GOT3 (cell line): ENCODE measurements at places on chromosomes 11 and 22.

- no peak for DNase-seq
These were observed 26.6 kb downstream of the EHF start for GRCh38 chr11:34647532-34647931.

DNA sequence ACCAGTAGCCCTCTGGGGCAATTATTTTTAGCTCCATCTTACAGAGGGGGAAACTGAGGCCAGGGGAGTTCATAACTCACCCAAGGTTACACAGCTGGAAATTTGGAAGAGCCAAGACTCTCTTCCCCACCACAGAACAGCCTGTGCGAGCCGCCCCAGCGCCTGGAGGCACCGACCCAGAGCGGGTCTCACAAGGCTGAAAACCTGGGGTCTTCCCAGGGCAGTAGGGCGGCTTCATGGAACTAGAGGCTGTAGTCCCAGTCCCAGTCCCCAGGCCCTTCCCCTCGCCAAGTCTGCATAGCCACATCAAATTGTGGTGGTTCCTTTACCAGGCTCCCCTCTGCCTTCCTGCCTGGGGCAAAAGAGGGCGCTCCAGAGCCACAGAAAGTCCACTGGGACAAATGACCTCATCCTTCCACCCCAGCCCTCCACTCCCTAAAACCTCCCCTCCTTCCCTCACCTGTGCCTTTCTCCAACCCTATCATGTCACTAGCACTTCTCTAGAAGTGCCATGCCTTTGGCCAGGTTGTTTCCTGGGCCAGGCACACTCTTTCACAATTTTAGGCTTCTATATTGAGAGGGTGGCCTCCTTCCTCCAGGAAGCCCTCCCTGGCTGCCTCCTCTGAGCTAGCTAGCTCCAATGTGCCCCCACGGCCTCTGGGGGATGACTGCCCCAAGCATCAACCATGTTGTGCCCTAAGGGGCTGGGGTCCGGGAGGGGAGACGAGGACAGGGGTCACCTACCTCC is 15.2 kb upstream of the CDC42EP1 start:
- no peak for DNase-seq

DNA sequence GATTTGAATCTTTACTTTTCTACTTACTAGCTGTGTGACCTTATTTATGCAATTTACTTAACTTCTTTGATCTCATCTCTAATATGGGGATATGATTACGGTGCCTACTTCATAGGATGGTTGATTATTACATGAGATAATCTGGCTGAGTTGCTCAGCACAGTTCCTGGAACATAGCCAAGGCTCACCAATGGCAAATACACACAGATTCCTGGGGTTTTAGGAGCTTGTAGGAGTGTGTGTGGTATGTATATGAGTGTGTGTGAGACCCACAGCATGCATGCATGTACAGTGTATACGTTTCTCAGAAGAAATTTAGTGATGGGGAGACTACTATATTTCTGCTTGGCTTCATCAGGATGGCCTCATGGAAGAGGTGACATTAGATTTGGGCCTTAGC is 256.9 kb downstream of the KIRREL3 start:
- no peak for DNase-seq

GRCh38 chr11:123573286-123573685 is 81.1 kb downstream of the SCN3B start:
- no peak for DNase-seq

DNA sequence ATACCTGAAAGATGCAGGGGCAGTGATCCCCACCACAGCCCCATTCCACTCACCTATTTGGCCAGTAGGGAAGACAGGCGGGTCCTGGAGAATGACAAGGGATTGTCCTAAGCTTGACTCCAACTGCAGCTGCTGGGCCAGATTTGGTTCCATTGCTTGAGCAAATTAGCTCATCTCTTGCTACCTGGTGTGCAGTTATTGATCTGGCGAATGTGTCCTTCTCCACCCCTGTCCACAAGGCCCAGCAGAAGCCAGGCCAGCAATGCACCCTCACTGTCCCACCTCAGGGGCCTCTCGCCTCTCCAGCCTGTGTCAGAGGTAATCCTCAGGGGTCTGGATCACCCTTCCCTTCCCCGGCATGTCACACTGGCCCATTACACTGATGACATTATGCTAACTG is 23.3 kb downstream of the TSPAN32 start:
- no peak for DNase-seq

DNA sequence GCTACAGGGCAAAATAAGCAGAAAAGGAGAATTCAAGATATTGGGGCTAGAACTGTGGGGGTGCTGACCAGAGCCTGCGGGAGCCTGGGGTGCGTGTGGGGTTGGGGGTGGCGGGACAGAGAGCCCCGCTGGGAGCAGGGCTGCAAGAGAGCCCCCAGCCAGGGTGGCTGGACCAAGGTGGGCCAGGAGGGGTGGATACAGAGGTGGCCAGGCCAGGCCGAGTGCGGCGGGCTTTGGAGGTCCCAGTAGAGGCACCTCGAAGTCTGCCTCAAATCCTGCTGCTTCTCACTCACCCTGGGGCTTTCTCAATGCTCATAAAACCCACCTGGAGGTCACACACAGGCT is 16.9 kb upstream of the MUC5B start:
- DNase-seq: no peak

- no peak for DNase-seq
These were observed 89.8 kb downstream of the DBX1 start for GRCh38 chr11:20070459-20070858.

- DNase-seq: no peak
These were observed 60.6 kb upstream of the RASD2 start for GRCh38 chr22:35479985-35480550.

- DNase-seq: no peak
These were observed 95.9 kb downstream of the CACNA1I start for GRCh38 chr22:39666495-39666894.

- no peak for DNase-seq
These were observed 2.2 kb downstream of the YIF1A start for GRCh38 chr11:66286699-66287098.

DNA sequence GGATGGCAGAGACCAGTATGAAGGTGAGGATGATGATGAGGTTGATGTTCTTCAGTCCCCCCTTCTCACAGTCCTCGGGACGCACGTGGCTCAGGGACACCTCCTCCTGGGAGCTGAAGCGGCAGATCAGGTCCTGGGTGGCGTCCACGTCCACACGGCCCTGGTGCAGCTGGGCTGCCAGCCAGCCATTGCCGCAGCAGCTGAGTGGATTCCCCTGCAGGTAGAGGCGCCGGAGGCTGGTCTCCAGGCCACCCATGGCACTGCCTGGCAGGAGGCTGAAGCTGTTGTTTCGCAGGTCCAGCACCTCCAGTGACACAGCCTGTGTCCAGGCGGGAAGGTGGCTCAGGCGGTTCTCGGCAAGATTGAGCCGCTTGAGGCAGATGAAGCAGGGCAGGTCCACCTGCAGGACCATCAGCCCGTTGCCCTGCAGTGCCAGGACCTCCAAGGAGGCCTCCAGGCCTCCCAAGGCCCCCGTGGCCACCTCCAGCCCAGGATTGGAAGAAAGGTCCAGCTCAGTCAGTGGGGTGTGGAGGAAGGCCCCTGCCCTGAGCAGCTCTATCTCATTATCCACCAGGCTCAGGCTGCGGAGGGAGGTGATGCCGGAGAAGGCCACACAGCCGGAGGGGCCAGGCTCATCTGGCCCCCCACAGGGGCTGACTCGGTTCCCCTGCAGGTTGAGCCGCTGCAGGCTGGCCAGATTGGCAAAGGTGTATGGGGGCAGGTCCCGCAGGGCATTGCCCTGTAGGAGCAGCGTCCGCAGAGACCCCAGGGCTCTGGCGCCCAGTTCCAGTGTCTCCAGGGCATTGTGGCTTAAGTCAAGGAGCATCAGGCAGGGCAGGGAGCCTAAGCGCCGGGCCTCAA is 10.6 kb downstream of the LRRC32 start:
- no peak for DNase-seq

DNA sequence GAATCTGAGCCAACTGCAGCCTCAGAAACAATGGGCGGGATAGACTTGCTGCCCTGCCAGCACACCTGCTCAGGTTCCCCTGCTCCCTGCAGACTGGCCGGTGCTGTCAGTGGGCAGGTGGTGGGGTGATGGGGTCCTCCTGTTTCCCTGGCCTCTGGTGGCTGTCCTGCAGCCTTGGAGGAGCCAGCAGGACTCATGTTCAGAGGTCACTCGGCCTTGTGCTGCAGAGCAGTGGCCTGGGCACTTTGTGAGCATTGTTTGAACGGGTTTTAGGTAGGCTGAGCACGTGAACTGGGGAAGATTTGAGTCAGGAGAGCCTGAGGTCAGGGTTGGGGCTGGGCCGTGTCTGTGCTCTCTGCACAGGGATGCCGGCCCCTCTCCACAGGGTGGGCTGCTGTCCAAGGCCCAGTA is 17.6 kb downstream of the PPIL2 start:
- no peak for DNase-seq

GRCh38 chr11:67673358-67673757 is 1.1 kb downstream of the ALDH3B2 start:
- DNase-seq: no peak

- DNase-seq: no peak
These were observed 193.3 kb downstream of the C11orf91 start for GRCh38 chr11:33507356-33507755.

GRCh38 chr11:12914400-12914912 is 94.7 kb upstream of the RASSF10 start:
- DNase-seq: no peak

- no peak for DNase-seq
These were observed 14.6 kb downstream of the ARHGEF17 start for GRCh38 chr11:73322382-73323306.

DNA sequence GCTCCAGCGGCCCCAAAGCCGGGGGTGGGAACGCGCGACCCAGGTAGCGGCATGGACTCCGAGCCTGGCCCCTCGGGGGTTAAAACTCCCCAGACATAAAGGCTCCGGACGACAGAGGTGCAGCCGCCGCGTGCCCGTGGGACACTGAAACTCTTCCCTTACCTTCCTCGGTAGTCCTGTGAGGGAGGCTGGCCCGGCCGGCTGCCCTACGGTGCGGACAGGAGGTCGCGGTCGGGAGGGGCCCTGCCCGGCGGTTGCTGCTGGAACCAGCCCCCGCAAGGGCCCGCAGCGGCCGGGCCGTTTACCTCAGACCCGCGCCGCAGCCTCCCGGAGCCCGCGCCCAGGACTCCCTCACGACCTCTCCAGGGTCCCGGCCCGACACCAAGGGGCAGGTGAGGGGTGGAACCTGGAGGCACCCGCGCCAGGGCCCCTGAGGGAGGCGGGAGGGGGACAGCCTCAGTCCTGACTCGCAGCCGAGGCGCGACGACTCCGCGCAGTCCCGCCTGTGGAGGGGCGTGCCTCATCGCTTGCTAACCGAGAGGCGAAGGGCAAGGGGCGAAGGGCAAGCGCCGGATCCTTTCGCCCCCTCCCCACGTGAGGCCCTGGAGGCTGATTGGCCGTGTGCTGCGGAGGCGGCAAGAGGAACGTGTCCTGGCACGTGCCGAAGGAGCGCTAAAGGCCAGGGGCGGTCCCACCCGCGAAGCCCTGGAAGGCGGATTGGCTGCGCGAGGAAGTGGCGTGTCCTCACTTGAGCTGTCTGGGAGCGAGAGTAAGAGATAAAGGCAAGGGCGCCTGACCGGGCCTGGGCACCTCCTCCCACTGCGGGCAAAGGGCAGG is at the start of gene UPB1:
TSS of gene UPB1 (plus strand) at position 805 of the 837 bp plus-strand sequence. CDS start 72 bp downstream, outside the sequence.
- no peak for DNase-seq

GRCh38 chr11:46252373-46252914 is 25.0 kb upstream of the CREB3L1 start:
- DNase-seq: no peak

DNA sequence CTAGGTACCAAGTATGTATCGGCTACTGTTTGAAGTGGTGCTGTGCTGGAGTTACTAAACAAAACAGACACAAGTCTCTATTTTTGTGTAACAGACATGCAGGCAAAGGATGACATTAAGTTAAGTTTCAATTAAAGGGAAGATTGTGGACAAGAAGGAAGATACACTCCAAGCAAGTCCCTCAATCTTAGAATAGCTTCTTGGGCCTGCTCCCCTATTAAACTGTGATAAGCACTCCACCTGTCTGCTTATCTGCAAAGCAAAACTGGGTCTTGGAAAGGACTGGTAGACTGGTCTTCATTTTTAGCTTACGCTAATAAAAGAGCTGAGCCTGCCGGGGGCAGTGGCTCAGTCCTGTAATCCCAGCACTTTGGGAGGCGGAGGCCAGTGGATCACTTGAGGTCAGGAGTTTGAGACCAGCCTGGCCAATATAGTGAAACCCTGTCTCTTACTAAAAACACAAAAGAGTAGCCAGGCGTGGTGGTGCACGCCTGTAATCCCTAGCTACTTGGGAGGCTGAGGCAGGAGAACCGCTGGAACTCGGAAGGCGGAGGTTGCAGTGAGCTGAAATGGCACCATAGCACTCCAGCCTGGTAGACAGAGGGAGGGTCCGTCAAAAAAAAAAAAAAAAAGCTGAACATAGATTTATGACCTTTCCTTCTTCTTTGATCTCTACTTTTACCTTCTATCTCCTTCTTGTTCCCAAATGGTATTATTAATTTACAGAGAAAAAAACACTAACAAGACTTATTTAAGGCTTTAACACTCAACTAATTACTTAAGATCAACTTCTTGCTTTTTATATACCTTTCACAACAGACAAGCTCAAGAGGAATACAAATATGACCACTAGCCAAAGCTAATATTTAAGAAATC is 4.1 kb downstream of the DDX17 start:
- no peak for DNase-seq

DNA sequence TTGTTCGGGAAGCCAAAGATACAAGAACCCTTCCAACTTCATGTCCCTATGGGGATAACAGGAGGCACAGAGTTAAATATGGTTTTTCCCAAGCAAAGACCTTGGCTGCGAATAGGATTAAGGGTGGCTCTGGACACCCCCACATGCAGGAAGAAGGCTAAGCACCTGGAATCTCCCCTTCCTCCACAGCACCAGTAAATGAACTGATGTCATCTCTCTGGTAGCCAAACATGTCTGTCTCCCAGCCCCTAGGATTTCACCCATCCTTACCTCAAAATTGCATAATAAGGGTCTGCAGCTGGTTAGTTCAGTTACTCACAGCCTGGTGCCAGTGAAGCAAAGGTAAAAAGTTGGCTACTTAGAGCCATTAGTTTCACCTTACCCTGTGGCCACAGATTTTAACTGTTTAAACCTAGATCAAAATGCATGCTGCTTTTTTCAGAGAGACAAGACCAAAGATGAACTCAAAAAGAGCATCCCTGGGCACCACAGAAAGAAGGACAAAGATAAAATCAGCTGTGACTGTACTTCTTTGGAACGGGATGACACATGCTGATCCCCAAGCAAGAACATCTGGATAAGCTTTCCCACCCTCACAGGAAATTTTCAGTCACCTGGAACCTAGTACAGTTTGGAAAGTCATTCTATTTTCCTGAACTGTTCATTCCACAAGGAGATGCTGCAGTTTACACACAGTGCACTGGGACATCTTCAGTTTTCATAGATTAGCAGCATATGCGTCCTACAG is 77.2 kb upstream of the AKIP1 start:
- DNase-seq: no peak

DNA sequence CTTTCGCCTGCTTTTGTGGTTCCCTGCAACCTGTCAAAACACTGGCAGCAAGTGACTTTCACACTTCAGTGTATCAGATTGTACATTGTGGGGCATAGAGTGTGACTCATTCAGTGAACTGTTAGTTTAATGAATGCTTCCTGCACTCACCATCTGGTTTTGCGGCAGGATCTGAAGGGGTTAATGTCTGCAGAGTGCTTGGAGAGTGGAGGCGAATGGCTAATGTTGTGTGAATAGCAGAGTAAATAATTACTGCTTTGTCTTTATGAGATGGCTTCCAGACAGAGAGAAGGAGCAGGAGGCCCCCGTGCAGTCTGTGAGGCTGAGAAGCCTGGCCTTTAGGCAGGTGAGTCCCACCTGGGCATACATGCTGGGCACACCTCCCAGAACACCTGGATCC is 454.3 kb upstream of the KIRREL3 start:
- DNase-seq: no peak
